ENCODE measurements at places on chromosomes 1 and 21.

GRCh38 chr1:10494754-10495474 lies 20.2 kb downstream of the PEX14 start:
- DNase-seq = peak; percentile 74

- no peak for DNase-seq
These were observed 67.6 kb upstream of the SLC22A15 start for GRCh38 chr1:115908565-115909274.

GRCh38 chr1:232635778-232636356 lies 5.9 kb upstream of the SIPA1L2 start:
- no peak for DNase-seq

- DNase-seq = no peak
These were observed 1341.7 kb downstream of the PLA2G4A start for GRCh38 chr1:188170411-188170810.

DNA sequence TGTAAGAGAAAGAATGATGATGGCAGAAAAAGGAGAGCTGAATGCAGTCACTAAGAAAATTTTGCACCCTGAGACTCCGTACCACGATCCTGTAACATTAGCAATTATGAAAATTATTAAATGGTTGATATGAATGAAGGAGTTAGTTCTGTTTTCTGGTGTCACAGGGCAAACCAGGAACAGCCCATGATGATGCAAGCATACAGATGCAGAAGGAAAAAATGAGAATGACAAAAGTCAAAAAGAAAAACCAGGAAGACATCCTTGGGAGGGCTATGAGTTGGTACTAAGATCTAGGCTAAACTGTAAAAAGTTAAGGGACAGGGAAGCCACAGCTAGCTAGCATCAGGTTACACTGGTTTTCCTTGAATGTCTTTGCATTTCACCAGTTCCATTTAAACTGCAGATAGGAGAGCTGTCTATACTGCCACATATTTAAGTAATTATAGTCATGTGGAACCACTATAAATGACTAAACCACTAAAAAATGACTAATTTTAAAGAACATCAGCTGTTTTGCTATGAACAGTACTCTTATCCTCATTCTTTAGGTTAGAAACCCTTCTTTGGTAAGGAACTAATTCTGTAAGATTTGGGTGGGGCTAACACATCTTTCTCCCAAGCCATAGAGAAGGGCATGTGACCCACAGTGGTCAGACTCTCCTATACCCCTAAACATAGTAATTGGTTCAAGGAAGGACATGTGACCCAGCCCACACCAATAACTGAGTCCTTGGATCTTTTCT lies 11.4 kb downstream of the DOCK7 start:
- no peak for DNase-seq

All from activated CD4-positive, alpha-beta T cell treated with anti-CD3 and anti-CD28 coated beads for 24 hours (primary cell).